ENCODE measurements at places on chromosomes 1 and 21. TPM values are rescaled to one million over a fixed set of nuclear protein-coding genes. Genes with fewer than 3 reads are reported as not detected.

DNAJC28 gene
- 0.63 TPM for total RNA-seq

CFAP141 gene
- not detected for total RNA-seq

NMNAT2 gene
- 0.13 TPM for total RNA-seq

SYT2 gene
- total RNA-seq = under 0.01 TPM

RNU1-4 gene
- total RNA-seq = under 0.01 TPM

MSH4 gene
- not detected for total RNA-seq

GPX7 gene
- total RNA-seq = 55.1 TPM

AMY1B gene
- total RNA-seq = not detected

CYP4A11 gene
- not detected for total RNA-seq

PTCH2 gene
- total RNA-seq = under 0.01 TPM

CYP4Z1 gene
- total RNA-seq = not detected

USH2A gene
- under 0.01 TPM for total RNA-seq

PHLDA3 gene
- 92.2 TPM for total RNA-seq

DRAXIN gene
- under 0.01 TPM for total RNA-seq

MROH7 gene
- 0.13 TPM for total RNA-seq

FMO5 gene
- total RNA-seq = 0.16 TPM

SYTL1 gene
- total RNA-seq = 20.2 TPM

ASCL5 gene
- 0.49 TPM for total RNA-seq

RPS6KC1 gene
- total RNA-seq = 7.4 TPM

ANGPTL1 gene
- total RNA-seq = not detected

TLR5 gene
- total RNA-seq = 0.25 TPM

TNFRSF4 gene
- 1.8 TPM for total RNA-seq

ALG6 gene
- total RNA-seq = 9.5 TPM

SMAP2 gene
- 9.3 TPM for total RNA-seq

SOX13 gene
- 6.3 TPM for total RNA-seq

ARTN gene
- total RNA-seq = not detected

FCN3 gene
- total RNA-seq = not detected

All from mesangial cell (primary cell).